ENCODE measurements at places on chromosomes 16 and 17. TPM values are rescaled to one million over a fixed set of nuclear protein-coding genes. Genes with fewer than 3 reads are reported as not detected.
A peak's percentile ranks its signal among the peaks of the same experiment; 100 is the strongest.

IL32 gene
- total RNA-seq, result 7.6 TPM

- no peak for DNase-seq
Observed at GRCh38 chr16:68446681-68447652, 1.3 kb downstream of the SMPD3 start.

DNA sequence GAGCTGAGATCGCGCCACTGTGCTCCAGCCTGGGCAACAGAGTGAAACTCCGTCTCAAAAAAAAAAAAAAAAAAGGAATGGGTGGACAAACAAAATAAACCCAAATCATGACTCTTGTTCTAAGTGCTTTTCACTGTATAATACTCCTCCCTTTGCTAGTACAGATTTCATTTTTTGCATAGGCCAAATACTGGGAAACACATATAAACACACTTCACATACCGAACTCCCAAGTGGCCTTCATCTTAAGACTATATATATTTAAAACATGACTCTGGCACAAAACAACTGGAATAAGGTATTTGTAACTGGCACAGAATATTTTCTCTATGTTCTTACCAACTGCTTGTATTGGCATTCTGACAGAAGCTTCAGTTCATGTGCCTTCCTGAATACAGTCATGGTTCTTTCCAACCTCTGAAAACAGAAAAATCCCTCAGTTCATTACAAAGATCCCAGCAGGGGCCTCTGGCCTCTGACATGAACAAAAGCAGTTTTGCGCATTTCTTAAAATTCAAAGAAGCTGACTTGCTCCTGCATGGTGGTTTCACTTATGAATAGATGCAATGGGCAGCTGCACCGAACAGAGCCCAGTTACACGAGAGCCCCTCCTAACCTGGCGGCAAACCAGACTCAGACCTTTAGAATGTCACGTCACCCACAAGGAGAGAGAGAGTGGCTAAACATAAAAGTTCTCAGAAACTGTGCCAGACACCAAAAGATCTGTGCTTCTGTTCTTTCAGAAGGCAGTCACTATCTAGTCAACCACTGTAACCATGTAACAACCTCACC, 19.1 kb upstream of the COPRS start:
- DNase-seq, result peak; percentile 21

GRCh38 chr16:9372934-9373890, 281.8 kb downstream of the HAPSTR1 start:
- DNase-seq, result no peak
